ENCODE measurements at places on chromosomes 3 and 15. TPM values are rescaled to one million over a fixed set of nuclear protein-coding genes. Genes with fewer than 3 reads are reported as not detected.

PTPRG gene
- total RNA-seq = 25.3 TPM

DGKG gene
- total RNA-seq = not detected

TTLL13 gene
- not detected for total RNA-seq

OSBPL10 gene
- 15.8 TPM for total RNA-seq

ALDH1A3 gene
- total RNA-seq = 14.9 TPM

LCTL gene
- not detected for total RNA-seq

CFAP92 gene
- not detected for total RNA-seq

C3orf33 gene
- 2.3 TPM for total RNA-seq

CTDSPL gene
- total RNA-seq = 36.1 TPM

MESP2 gene
- total RNA-seq = 0.15 TPM

Data from epithelial cell of umbilical artery (primary cell).